ENCODE measurements at places on chromosomes 13 and 19. TPM values are rescaled to one million over a fixed set of nuclear protein-coding genes. Genes with fewer than 3 reads are reported as not detected.

Gene SHC2
- total RNA-seq: 0.03 TPM

Gene ATF5
- total RNA-seq: 13.6 TPM

Gene CYSLTR2
- total RNA-seq: not detected

DNA sequence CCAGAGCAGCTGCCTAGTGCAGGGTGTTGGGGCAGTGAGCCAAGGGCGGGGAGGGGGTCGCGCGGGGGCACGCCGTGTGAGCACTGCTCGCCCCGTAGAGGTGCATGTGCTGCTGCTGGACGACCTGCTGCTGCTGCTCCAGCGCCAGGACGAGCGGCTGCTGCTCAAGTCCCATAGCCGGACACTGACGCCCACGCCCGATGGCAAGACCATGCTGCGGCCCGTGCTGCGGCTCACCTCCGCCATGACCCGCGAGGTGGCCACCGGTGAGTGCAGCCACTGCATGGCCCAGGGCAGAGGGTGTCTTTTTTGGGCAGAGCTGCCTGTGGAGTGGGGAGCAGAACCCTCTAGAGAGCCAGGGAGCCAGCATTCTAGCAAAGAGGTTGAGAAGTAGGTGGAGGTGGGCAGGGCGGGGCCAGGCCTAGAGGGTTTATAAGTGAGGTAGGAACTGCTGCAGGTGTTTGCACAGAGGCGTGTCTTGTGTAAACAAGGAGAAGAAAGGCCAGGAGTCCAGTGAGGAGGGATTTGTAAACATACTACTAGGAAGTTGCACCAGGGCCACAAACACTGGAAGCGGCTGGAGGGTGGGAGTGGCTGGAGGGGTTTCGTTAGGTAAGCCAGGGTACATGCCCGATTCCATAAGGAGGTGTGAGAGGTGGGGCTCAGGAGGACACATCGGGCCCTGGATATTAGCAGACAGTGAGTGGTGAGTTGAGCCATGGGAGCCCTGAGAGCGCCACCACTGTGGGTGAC is 21.3 kb downstream of the ARHGEF1 start:
- no peak for DNase-seq

- no peak for DNase-seq
Observed at GRCh38 chr13:23722726-23723453, 152.7 kb downstream of the TNFRSF19 start.

Data from HT1080 (cell line).